ENCODE measurements at places on chromosomes 6 and 20. TPM values are rescaled to one million over a fixed set of nuclear protein-coding genes. Genes with fewer than 3 reads are reported as not detected.

DNA sequence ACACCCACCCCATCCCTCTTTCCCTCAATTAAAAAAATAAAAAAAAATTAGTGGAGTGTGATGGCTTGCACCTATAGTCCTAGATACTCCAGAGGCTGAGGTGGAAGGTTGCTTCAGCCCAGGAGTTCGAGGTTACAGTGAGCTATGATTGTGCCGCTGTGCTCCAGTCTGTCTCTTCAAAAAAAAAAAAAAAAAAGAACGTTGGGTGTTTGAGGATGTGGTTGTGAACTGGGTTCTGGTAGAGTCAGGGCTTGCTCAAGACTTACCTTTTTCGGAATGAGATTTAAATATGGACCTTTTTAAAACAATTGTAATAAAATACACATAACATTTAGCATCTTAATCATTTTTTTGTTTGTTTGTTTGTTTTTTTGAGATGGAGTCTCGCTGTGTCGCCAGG lies 211.9 kb downstream of the OR2B2 start:
- no peaks in the 10 kb centered on the region for H3K4me1 ChIP-seq
- H3K27me3 ChIP-seq, result peaks cover 22% of the 10 kb centered on the region
- no peaks in the 10 kb centered on the region for H3K36me3 ChIP-seq
- no peak for DNase-seq
- no peak overlapping the region for H3K4me3 ChIP-seq

- peaks cover 10% of the 10 kb centered on the region for H3K4me1 ChIP-seq
- peak; percentile 69 for DNase-seq
- peak within 1 kb of the TSS; percentile 35 for H3K4me3 ChIP-seq
- no peaks in the 10 kb centered on the region for H3K27me3 ChIP-seq
Measured at GRCh38 chr6:165308926-165309731, at the start of gene C6orf118. Gene C6orf118, minus strand, starts transcription at chr6:165309605. Its CDS starts 19 bp downstream, at chr6:165309586.

DNA sequence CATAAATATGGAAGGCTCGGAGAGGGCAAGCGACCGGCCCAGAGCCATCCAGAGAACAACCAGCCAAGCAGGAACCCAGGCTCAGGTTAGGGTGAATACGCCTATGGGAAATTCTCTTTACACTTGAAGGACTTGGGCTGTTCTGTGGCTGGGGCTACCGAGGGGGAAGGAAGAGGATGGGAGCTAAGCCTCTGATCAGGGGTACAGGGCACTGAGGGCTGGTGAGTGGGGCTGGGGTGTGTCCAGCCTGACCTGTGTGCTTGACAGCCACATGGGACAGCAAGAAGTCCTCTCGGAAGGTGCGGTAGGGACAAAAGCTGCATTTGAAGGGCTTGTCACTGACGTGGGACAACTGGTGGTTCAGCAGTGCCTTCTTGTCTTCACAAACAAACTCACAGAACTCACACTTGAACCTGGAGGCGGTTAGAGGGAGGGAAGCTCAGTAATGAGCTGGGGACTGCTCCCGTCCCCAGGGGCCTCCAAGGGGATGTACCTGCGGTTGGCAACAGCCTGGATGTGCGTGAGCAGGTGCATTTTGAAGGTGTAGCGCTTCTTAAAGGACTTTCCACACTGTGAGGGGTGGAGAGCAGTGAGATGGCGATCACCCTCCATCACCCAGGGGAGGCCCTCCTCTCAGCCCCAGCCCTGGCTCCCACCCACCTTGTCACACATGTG lies 11.9 kb downstream of the ZNF335 start:
- no peaks in the 10 kb centered on the region for H3K27me3 ChIP-seq
- H3K27ac ChIP-seq, result no peak overlapping the region
- no peaks in the 10 kb centered on the region for H3K4me1 ChIP-seq
- peaks cover 51% of the 10 kb centered on the region for H3K36me3 ChIP-seq

DNA sequence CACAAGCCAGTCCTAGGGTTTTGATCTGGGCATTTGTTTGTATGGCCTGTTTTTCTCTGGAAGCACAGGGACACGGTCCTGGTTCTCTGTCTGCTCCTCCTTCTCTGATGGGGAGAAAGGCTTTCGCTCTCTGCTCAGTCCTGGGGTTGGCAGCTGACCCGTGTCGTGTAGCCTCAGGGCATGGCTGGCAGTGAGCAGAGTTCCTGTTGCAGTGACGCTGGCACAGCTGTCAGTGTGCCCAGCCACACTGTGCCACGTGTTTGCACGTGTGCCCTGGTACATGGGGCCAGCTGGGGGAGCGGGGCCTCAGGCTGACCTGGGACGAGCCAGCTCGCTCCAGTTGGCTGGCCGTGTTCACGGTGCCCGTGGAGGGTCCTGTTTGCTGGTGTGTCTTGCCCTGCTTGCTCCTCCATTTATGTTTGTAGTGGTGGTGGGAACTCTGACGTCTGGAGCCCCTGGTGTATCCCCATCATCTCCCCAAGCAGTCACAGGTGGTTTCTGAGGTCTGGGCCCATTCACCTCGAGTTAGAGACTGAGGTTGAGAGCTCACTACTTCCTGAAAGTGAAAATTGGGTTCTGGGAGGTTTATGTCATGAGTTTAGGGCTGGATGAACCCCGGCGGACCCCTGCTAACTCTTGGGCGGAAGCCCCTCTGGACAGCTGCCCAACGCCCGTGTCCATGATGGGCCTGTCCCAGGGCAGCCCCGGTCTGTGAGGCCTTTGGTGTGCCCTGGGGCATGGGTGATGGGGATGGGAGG lies 10.2 kb upstream of the DNAJC5 start:
- no peak overlapping the region for H3K27ac ChIP-seq
- no peaks in the 10 kb centered on the region for H3K27me3 ChIP-seq
- no peak for DNase-seq
- peaks cover 22% of the 10 kb centered on the region for H3K36me3 ChIP-seq
- no peaks in the 10 kb centered on the region for H3K4me1 ChIP-seq

GRCh38 chr6:10528158-10528981 lies 7.2 kb downstream of the GCNT2 start:
- H3K27ac ChIP-seq, result peak overlapping the region; percentile 14
- peaks cover 5% of the 10 kb centered on the region for H3K4me1 ChIP-seq
- no peaks in the 10 kb centered on the region for H3K27me3 ChIP-seq
- no peak for DNase-seq

- peaks cover 12% of the 10 kb centered on the region for H3K4me1 ChIP-seq
- no peaks in the 10 kb centered on the region for H3K36me3 ChIP-seq
- no peak overlapping the region for H3K27ac ChIP-seq
- H3K4me3 ChIP-seq, result no peak overlapping the region
- no peak for DNase-seq
Measured at GRCh38 chr6:47034926-47035325, 7.2 kb downstream of the ADGRF1 start.

- H3K4me3 ChIP-seq, result no peak overlapping the region
- DNase-seq, result no peak
- H3K4me1 ChIP-seq, result peaks cover 5% of the 10 kb centered on the region
- peaks cover 41% of the 10 kb centered on the region for H3K36me3 ChIP-seq
- H3K27me3 ChIP-seq, result no peaks in the 10 kb centered on the region
Measured at GRCh38 chr20:5191829-5192569, 65.2 kb downstream of the CDS2 start.

GRCh38 chr6:80449726-80450125 lies 343.3 kb downstream of the BCKDHB start:
- H3K4me3 ChIP-seq, result no peak overlapping the region
- no peaks in the 10 kb centered on the region for H3K27me3 ChIP-seq
- no peaks in the 10 kb centered on the region for H3K4me1 ChIP-seq
- H3K36me3 ChIP-seq, result no peaks in the 10 kb centered on the region
- DNase-seq, result no peak

DNA sequence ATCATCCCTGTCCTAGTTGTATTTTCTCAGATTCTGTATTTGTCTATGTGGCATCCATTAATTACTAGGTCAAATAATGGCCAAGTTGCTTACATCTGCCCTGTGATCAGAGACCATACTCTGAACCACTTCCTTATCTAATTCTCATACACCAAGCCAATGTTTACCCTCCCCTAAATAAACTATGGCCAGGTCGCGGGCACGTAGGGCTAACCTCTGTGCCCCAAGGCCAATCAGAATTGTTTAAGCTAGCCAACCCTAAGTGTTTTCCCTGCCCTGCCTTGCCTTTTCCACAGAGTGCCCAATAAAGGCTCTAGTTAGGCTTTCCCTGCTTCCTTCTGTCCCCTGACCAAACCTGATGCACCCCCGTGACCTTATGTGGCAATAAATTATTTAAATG lies 2.8 kb upstream of the CALHM4 start:
- no peaks in the 10 kb centered on the region for H3K36me3 ChIP-seq
- no peak overlapping the region for H3K4me3 ChIP-seq
- no peaks in the 10 kb centered on the region for H3K4me1 ChIP-seq
- no peaks in the 10 kb centered on the region for H3K27me3 ChIP-seq
- DNase-seq, result no peak
- no peak overlapping the region for H3K27ac ChIP-seq

GRCh38 chr20:63552481-63553249 lies 1.3 kb upstream of the FNDC11 start:
- H3K36me3 ChIP-seq, result no peaks in the 10 kb centered on the region
- H3K4me3 ChIP-seq, result no peak overlapping the region
- DNase-seq, result no peak
- peaks cover 14% of the 10 kb centered on the region for H3K4me1 ChIP-seq
- no peak overlapping the region for H3K27ac ChIP-seq

DNA sequence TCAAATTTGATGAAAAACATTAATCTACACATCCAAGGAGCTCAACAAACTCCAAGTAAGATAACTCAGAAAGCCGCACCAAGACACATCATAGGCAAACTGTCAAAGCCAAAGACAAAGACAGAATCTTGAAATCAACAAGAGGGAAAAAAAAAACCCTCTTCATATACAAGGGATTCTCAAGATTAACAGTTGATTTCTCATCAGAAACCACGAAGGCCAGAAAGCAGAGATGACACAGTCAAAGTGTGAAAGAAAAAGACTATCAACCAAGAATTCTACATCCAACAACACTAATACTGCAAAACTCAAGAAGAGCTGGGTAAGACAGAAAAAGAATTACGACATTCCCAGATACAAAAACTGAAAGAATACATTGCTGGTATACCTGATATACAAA lies 73.8 kb downstream of the CDK19 start:
- H3K36me3 ChIP-seq, result no peaks in the 10 kb centered on the region
- no peak for DNase-seq
- no peak overlapping the region for H3K4me3 ChIP-seq
- H3K27me3 ChIP-seq, result no peaks in the 10 kb centered on the region
- H3K4me1 ChIP-seq, result no peaks in the 10 kb centered on the region
- no peak overlapping the region for H3K27ac ChIP-seq

DNA sequence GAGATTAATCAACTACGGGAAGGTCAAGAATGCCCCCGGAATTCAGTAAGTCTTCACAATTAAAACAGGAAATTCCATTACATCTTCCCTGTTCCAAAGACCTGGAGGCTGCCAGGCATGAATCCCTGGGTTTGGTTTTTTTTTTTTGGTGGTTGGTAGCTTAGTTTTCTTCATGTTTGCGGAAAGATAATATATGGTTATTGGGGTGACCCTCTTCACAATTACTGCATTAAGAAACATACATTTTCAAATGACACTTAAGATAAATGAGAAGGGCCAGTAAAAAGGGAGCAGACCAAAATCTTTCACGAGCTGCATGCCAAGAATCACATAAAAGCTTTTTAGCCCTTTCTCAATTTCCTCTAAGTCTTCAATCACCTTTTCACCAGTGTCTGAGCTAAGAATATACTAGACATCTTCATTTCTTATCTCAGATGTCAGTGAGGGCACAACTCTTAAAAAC lies 64.0 kb downstream of the KIF13A start:
- no peak overlapping the region for H3K4me3 ChIP-seq
- H3K27ac ChIP-seq, result no peak overlapping the region
- DNase-seq, result no peak
- no peaks in the 10 kb centered on the region for H3K27me3 ChIP-seq
- H3K4me1 ChIP-seq, result no peaks in the 10 kb centered on the region
- H3K36me3 ChIP-seq, result no peaks in the 10 kb centered on the region

HLA-DRB1 gene
- 23.5 TPM for total RNA-seq

SLC22A1 gene
- 1.1 TPM for total RNA-seq

IL17F gene
- not detected for total RNA-seq

GPR6 gene
- total RNA-seq, result not detected

ZNF334 gene
- total RNA-seq, result 2.6 TPM
